ENCODE measurements at places on chromosomes 2 and 18. TPM values are rescaled to one million over a fixed set of nuclear protein-coding genes. Genes with fewer than 3 reads are reported as not detected.

CRACDL gene
- polyA plus RNA-seq, result 3.9 TPM

ZNF513 gene
- polyA plus RNA-seq, result 32.6 TPM

ZNF892 gene
- 5.4 TPM for polyA plus RNA-seq

VWC2L gene
- 7.7 TPM for polyA plus RNA-seq

NDUFB3 gene
- polyA plus RNA-seq, result 136 TPM

SLC35F6 gene
- 23.2 TPM for polyA plus RNA-seq

- no peak for DNase-seq
- no peak overlapping the region for H3K27ac ChIP-seq
- no peaks in the 10 kb centered on the region for H3K4me1 ChIP-seq
- no peaks in the 10 kb centered on the region for H3K27me3 ChIP-seq
These were observed 94.3 kb upstream of the ITGB6 start for GRCh38 chr2:160294339-160294803.

- DNase-seq, result no peak
- no peak overlapping the region for H3K4me3 ChIP-seq
- H3K27ac ChIP-seq, result no peak overlapping the region
- H3K27me3 ChIP-seq, result no peaks in the 10 kb centered on the region
- peaks cover 37% of the 10 kb centered on the region for H3K4me1 ChIP-seq
These were observed 59.3 kb downstream of the SETBP1 start for GRCh38 chr18:44740000-44740399.

DNA sequence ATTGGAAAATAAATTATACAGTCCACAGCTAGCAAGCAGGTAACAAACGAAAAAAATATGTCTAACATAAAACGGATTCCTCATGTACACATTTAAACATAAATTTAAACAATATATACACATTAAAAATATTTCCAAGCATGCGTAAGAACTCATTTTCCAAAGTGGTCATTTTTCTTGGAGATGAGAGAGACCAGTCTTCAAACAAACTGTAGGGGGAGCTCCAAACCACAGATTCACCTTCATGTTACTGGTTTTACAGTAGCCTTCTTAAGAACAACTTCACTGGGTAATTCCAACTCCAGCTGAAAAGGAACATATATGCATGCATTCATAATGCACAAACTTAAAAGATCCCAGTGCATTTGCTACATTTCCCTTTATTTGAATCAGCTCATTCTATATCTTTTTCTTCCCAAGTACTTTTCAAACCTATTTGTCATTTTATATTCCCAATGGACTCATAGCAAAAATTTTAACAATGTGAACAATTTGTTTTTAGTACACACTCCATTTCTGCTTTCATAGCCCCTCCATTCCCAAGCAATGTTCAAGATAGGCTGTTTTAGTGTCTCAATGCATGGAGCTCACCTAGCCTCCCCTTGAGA, 4.7 kb upstream of the STAMBP start:
- H3K4me1 ChIP-seq, result peaks cover 3% of the 10 kb centered on the region
- no peaks in the 10 kb centered on the region for H3K36me3 ChIP-seq
- no peak overlapping the region for H3K4me3 ChIP-seq
- peaks cover 8% of the 10 kb centered on the region for H3K27me3 ChIP-seq

GRCh38 chr2:12348216-12348615, 368.5 kb upstream of the TRIB2 start:
- no peaks in the 10 kb centered on the region for H3K36me3 ChIP-seq
- H3K4me1 ChIP-seq, result no peaks in the 10 kb centered on the region
- no peak overlapping the region for H3K27ac ChIP-seq
- DNase-seq, result no peak
